ENCODE measurements at places on chromosomes 12 and 14. TPM values are rescaled to one million over a fixed set of nuclear protein-coding genes. Genes with fewer than 3 reads are reported as not detected.

DNA sequence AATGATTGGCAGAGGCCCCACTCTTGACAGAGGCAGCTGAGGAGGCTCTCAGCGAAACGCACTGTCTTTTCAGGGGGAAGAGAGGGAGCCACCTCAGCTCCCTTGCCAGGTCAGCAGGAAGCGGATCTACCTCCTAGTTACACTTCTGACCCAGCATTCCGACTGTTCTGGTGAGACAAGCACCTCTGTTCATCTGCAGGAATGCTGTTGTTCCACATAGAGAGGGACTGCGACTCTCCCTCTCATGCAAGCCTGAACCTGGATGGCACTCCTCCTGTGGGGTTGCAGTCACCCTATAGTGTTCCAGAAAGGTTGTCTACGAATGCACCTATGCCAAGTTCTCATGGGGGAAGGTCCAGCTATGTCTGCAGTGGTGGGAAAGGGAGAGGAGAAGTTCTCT is 37.1 kb upstream of the AEBP2 start:
- peak; percentile 12 for DNase-seq

DNA sequence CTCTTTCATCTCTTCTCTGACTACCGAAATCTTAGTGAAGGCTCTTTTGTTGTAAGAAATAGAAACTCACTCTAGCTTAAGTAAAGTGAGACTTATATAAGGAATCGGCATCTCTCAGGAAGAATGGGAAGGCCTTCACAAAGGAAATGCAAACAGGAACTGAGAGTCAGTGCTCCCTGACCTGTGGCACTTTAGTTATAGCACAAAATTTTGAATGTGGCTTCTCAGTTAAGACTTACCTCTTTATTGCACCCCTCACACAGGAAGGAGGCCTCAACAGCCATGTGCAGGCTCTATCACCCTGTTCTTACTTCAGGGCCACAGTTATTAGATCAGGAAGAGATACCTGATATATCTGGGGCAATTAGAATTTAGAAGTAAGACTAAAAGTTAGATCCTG is 224.7 kb upstream of the EGLN3 start:
- no peak for DNase-seq

DNA sequence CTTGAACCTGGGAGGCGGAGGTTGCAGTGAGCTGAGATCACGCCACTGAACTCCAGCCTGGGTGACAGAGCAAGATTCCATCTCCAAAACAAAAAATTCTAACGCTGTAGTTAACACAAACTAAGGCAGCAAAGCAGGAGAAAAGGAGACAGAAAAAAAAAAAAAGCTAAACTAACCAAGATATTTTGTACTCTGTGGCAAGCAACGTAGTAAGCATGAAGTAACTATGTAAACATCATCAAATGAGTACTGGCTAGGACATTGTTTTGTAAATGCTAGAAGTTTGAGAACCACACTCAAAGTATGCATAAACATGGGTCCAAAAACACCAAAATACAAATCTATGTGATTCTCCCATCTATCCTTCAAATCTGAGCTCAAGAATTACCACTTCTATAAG is 44.2 kb downstream of the C2CD5 start:
- no peak for DNase-seq

The TCL1B gene
- total RNA-seq: not detected

The GNG2 gene
- total RNA-seq: 44.4 TPM

DNA sequence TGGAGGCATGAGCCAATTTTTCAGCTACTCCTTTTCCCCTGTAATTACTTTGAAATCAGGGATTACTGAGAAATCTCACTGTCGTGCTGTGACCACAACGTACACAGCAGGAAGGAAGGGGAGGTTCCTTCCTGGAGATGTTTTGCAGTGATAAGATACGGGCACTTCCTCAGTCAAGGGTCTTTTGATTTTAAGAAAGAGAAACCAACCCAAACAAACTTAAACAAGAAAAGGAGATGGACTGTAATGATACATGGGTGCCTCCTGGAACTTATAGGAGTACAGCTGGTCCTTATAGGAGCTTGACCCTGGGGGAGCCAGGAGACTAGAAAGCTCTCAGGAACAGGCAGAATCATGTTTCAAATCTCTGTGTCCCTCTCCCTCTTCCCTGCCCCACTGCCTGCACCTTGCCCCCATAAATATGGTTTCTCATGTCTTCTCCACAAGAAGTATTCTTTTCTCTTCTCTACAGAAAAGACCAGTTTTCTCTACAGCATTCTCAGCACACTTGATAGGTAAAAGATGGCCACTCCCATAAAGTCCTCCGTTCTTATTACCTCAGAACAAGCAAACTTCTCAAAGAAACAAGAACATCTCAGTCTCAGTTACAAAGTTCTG is 281.1 kb upstream of the AMIGO2 start:
- DNase-seq: no peak

The KCNA1 gene
- 1.4 TPM for total RNA-seq

The ZFHX2 gene
- total RNA-seq: 0.90 TPM

- DNase-seq: no peak
Observed at GRCh38 chr14:99944241-99944651, 121.0 kb upstream of the EVL start.

DNA sequence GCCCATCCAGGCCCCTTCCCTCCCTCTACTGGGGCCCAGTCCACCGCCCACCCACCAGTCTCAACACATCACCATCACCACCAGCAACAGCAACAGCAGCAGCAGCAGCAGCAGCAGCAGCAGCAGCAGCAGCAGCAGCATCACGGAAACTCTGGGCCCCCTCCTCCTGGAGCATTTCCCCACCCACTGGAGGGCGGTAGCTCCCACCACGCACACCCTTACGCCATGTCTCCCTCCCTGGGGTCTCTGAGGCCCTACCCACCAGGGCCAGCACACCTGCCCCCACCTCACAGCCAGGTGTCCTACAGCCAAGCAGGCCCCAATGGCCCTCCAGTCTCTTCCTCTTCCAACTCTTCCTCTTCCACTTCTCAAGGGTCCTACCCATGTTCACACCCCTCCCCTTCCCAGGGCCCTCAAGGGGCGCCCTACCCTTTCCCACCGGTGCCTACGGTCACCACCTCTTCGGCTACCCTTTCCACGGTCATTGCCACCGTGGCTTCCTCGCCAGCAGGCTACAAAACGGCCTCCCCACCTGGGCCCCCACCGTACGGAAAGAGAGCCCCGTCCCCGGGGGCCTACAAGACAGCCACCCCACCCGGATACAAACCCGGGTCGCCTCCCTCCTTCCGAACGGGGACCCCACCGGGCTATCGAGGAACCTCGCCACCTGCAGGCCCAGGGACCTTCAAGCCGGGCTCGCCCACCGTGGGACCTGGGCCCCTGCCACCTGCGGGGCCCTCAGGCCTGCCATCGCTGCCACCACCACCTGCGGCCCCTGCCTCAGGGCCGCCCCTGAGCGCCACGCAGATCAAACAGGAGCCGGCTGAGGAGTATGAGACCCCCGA is 6.8 kb upstream of the RNU7-1 start:
- DNase-seq: no peak

DNA sequence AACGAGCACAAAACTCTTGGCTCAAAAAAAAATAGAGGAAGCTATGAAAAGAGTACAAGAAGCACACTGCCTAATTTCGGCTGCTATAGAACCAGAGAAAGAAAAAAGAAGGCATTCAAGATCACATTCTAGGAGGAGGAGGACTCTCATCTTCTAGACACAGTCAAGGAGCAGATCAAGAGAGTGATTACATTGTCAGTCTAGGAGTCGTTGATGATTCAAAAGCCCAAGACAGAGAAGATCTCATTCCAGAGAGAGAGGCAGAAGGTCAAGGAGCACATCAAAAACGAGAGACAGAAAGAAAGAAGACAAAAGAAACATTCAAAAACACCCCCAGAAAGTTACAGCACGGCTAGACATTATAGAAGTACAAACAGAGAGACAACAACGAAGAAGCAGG is 131.8 kb upstream of the AEBP2 start:
- DNase-seq: no peak

GRCh38 chr12:12908252-12908651 is 16.9 kb downstream of the GPRC5A start:
- DNase-seq: no peak

The CAPZA3 gene
- total RNA-seq: not detected

DNA sequence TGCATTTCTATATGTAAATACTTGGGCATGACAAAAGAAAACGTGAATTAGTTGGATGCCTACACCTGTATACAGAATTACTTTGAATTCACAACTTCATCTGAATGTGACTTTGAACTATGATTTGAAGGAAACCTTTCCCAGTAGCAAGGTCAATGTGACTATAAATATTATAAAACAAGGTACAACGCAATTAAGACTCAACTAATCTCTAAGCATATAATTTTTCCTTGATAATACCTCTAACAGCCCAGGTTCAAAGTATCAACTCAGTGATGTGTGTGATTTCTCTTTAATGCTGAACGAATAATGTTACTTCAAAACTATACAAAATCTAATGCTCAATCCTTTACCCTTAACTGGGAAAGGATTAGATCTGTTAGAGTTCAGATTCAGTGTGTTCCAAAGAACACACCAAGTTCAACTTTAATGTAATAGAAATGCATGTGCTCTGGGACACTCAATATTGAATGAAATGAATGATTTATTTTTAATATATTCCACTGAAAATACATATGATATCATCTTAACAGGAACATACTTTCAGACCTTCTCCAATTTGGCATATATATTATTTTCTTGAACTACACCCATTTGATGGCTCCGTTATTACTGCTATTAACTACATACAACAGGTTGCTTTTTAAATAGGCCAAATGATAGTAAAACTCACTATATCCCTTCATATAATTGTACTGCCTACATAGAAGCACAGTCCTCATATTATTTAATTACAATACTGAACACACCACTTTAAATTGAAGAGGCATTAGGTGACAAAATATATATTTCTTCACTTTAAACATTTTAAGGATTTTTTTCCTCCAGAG is 40.1 kb upstream of the MTERF2 start:
- no peak for DNase-seq

The TNS2 gene
- 0.28 TPM for total RNA-seq

Measured in neural progenitor cell (in vitro differentiated cells).